Mucosa of descending colon (tissue), 3 donors: ENCODE measurements at places on chromosomes 12 and 14.

- DNase-seq: no peak
These were observed 2.5 kb upstream of the PSMC1 start for GRCh38 chr14:90253826-90254225.

- no peak for DNase-seq
These were observed 2.7 kb upstream of the SLCO1A2 start for GRCh38 chr12:21337453-21337852.

- DNase-seq: peak; percentile 77
These were observed 1.1 kb downstream of the HDAC7 start for GRCh38 chr12:47818467-47819137.

GRCh38 chr12:108819920-108820706, 37.3 kb downstream of the SSH1 start:
- no peak for DNase-seq

GRCh38 chr12:52682938-52683574, 2.8 kb upstream of the KRT1 start:
- DNase-seq: no peak

DNA sequence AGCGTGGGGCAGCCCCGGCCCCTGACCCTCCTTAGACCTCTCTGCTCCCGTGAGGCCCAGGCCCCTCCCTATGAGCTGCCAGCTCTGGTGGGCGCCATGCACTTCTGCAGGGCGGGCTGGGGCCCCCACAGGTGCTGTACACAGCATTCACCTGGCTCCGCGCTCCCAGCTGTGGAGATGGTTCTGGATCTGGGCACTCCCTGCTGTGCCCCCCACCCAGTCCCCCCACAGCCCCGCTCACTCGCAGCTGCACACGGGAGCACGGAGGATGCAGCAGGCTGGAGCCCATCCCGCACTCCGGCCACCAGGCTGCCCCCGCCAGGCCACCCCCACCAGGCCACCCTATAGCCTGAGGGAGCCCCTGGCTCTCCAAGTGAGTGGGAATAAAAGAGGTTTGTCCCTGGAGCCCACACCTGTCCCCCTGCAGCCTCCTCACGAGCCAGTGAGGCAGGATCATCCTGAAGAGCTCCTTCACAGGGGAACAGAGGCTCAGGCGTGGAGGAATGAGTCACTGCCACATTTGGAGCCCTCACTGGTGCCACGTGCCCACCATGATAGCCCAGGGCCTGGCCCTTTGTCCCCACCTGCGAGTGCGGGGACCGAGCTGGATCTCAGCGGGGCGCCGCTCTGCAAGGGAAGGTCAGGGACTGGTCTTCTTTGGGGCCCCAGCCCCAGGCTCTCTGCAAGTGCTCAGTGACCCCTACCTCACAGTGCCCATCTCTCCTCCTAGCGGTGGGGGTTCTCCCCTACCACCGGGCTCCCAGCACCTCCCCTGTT, 1.9 kb downstream of the ADSS1 start:
- DNase-seq: no peak

- DNase-seq: peak; percentile 79
These were observed 96.8 kb downstream of the SINHCAF start for GRCh38 chr12:31228811-31229792.

- DNase-seq: no peak
These were observed 38.7 kb downstream of the SH2B3 start for GRCh38 chr12:111444314-111444924.

DNA sequence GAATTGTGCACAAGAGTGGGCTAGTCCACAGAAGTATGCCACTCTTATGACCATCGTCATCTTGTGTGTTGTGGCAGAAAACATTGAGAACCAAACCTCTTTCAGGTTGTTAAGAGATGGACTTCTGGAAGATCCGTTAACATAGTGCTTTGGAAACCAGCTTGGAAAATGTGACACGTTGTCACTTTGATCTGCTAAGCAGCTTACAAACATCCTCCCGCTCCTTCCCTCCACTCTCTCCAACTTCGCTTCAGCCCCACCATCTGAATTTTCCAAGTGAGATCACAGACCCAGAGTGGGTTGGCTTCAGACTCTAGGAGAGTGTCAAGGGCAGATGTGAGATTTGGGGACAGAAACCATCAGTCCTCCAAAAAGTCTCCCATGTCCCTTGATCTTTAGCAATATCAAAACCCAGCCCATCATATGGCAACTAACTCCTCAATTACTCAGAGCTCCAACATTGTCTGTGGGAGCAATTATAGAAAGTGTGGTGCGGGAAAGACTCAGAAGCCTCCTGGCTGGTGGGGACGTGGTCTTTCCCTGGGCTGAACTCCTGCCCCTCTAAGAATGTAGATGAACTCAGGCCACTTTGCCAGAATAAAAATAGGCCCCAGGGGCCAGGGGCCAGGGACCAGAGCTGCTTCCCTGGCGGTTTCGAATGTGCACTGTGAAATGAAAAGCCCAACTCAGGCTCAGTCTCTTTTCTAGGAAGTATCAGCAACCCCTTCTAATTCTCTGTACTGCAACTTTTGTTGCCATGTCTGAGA, 129.5 kb downstream of the SLC38A6 start:
- DNase-seq: no peak

- DNase-seq: no peak
These were observed 1263.0 kb downstream of the LRFN5 start for GRCh38 chr14:42869681-42870080.

GRCh38 chr14:74940956-74941565, 14.3 kb downstream of the PGF start:
- no peak for DNase-seq

DNA sequence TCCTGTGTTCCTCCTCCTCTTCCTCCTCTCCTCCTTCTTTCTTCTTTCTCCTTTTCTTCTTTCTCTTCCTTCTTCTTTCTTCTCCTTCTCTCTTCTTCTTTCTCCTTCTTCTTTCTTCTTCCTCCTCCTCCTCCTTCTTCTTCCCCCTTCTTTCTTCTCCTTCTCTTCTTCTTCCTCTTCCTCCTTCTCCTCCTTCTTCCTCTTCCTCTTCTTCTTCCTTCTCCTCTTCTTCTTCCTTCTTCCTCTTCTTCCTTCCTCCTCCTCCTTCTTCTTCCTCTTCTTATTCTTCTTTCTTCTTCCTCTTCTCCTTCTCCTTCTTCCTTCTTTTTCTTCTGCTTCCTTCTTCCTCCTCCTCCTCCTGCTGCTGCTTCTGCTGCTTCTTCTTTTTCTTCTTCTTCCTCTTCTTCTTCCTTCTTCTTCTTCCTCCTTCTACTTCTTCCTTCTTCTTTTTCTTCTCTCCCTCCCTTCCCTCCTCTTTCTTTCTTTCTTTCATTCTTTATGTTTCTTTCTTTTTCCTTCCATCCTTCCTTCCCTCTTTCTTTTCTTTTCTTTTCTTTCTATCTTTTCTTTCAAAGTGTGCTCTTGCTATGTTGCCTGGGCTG, 19.0 kb downstream of the C12orf71 start:
- no peak for DNase-seq

DNA sequence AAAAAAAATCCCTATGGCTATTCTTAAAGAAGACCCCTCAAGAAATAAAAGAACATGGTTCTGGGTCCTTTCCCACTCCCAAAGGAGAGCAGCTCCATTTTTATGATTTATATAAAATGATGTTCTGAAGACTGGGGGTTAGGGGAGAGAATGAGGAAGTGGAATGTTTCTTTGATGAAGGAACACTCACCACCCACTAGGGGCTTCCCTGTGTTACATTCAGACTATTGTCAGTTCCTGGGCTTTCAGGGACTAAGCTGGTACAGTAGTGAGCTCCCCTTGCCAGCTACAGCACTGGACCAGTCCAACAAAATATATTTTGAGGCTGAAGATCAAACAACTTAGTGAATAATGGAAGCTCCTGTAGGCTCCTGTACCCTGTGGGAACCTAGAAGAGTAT, 98.9 kb downstream of the HMGA2 start:
- no peak for DNase-seq

DNA sequence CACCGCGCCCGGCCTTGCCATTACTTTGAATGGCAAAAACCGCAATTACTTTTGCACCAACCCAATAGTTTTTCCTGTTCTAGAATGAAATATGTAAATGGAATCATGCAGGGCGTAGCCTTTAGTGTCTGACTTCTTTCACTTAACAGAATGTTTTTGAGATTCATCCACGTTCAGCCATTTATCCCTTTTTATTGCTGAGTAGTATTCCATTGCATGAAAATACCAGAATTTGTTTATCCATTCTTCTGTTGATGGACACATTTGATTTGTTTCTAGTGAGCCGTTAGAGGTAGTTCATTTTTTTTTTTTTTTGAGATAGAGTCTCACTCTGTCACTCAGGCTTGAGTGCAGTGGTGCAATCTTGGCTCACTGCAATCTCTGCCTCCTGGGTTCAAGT, 90.6 kb downstream of the SLC25A47 start:
- no peak for DNase-seq

GRCh38 chr12:49279706-49280159, 14.9 kb downstream of the TUBA1C start:
- DNase-seq: no peak

DNA sequence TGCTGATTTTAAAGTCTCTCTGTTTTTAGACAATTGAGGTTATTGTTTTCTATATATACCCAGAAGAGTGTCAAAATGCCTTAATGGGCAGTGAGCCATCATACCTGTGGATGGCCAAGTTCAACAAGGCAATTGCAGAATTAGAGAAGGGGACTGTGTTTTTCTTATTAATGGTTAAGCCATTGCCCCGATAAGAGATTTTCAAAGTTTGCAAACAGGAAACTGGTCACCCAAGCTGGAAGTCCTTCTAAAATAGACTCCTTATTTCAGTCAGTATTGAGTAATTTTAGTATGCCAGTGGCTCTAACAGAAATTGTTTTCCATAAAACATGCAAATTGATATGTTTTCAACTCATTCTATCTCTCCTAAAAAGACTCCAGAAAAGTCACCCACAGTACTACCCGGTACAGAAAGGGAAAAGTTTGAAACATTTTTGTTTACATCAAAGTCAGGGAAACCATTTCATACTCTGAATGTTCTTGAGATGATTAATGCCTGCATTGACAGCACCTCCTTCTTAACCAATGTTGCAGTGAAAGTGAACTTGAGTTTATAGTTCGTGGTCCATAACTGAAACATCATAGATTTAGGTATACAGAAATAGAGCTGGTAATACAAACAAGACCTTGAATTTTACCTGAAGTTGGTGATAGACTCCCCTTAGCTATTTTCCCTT, 191.1 kb downstream of the TMX1 start:
- no peak for DNase-seq

DNA sequence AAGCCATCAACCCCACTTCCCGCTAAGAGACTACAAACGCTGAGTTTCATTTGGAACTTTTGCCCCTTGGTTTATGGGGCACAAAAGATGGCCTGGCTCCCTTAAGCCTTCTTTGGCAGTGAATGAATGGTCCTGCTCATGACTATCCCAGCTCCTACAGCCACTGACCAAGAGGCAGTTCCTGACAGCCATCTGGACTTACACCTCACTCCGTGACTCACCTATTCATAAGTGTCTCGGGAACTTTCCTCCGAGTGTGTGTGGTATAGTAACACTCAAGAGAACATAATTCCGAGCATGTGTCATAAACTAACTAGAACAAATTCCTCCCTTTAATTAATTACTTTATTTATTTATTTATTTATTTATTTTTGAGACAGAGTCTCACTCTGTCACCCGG, 51.9 kb upstream of the NUDT4 start:
- DNase-seq: no peak

GRCh38 chr14:21019366-21019765, 5.5 kb downstream of the NDRG2 start:
- DNase-seq: no peak

DNA sequence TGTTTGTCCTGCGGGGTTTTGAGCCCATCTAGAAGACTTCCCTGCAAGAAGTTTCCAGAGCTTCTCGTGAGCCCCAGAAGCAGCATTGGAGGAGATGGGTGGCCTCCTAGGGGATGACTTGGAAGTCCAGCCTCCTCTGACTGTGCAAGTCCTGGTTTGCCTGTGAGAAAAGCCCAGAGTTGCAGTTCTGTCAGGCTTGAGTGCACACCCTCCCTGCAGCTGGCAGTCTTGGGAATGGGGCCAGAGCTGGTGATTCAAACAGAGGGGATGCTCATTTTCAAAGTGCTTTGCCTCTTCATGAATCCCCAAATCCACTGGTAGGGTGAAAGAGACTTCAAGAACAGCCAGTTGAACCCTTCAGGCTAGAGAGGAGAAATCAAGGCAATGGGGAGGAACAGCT, 3.9 kb upstream of the PPP1R1A start:
- no peak for DNase-seq

DNA sequence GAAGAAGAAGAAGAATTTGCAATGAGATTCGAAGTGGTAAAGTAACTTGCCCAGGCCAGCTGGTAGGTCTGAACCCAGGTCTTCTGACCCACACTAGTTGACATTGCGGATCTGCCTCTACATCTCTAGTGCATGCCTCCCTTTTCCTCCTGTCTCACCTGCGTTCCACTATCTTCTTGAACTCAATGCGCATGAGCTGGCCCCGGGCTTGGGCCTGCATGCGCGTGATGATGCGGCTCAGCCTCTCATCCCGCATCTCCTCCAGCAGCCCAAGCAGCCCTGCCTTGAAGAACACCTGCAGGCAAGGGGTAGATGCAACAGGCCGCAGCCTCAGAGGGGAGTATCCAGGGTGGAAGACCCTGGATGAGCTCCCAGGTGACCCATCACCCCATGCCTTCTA, 11.9 kb downstream of the MYH6 start:
- DNase-seq: no peak
